Iris pigment epithelial cell (primary cell): ENCODE measurements at places on chromosomes 16 and 17.

DNA sequence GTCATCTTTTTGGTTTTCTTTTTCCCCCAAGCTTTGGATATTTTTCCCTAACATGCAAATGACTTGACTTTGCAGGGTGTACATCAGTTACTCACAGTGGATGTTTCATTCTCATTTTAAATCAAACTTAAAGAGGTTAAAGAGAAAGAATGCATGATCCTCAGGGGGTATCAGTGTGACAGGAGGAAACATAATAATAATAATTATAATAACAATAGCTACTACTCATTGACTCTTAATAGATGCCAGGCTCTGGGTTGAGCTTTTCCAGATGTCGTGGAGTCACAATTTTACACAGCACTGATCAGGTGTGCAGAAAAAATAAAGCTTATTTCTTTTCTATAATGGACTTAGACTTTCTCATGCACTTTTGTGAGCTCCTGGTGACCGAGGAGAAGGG lies 157.2 kb upstream of the CACNG3 start:
- DNase-seq = no peak

GRCh38 chr17:29847527-29848400 lies 82.3 kb downstream of the SSH2 start:
- no peak for DNase-seq

GRCh38 chr17:8685381-8685780 lies 54.9 kb upstream of the MYH10 start:
- DNase-seq = peak; percentile 69

DNA sequence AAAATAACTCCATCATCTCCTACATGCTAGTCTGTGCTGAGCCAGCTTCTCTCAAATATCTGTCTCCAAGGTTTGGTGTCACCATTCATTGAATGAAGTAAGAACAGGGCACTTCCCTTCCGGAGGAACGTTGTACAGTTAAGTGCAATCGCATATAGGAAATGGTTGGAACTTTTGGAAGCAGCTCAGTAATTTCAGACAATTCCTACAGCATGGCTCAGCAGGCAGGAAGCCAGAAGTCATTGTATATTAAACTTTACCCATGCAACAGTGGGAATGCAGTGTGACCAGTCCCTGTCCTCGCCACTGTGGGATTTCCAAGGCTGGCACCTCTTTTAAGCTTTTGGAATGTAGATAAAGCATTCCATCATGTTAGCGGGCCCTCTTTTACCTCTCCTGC lies 51.1 kb upstream of the MYH2 start:
- DNase-seq = no peak

- DNase-seq = no peak
These were observed 275.2 kb upstream of the RBFOX1 start for GRCh38 chr16:7057458-7057857.

DNA sequence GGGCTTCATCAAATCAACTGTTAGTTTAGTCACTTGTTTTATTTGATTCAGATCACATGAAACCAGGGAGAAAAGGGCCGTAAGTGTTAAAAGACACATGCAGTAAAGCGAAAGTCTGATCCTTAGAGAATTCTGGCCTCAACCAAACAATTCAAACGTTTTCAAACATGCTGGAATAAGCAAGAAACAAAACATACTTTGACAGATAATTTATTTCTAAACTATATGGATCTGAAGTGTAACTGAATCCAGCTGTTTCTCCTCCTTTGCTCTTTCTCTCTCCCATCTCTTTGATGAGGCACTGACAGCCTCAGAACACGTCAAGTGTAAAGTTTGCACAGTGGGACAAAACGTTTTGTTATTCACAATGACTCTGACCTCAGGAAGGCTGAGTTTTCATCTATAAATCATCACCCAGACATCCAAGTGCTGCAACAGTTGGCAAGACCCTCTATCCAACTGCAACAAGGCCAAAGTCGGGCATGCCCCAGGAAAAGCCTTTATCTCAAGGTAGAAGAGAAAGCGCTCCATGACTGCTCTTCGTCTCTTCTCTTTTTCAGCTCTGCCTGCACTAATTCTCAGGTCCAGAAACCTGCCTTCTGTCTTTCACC lies 267.1 kb upstream of the MYOCD start:
- no peak for DNase-seq

- DNase-seq = no peak
These were observed 149.3 kb downstream of the RAB11FIP4 start for GRCh38 chr17:31540602-31541307.

- no peak for DNase-seq
These were observed 8.1 kb downstream of the TMEM204 start for GRCh38 chr16:1541293-1542165.

GRCh38 chr17:67217446-67217845 lies 27.6 kb downstream of the HELZ start:
- no peak for DNase-seq

DNA sequence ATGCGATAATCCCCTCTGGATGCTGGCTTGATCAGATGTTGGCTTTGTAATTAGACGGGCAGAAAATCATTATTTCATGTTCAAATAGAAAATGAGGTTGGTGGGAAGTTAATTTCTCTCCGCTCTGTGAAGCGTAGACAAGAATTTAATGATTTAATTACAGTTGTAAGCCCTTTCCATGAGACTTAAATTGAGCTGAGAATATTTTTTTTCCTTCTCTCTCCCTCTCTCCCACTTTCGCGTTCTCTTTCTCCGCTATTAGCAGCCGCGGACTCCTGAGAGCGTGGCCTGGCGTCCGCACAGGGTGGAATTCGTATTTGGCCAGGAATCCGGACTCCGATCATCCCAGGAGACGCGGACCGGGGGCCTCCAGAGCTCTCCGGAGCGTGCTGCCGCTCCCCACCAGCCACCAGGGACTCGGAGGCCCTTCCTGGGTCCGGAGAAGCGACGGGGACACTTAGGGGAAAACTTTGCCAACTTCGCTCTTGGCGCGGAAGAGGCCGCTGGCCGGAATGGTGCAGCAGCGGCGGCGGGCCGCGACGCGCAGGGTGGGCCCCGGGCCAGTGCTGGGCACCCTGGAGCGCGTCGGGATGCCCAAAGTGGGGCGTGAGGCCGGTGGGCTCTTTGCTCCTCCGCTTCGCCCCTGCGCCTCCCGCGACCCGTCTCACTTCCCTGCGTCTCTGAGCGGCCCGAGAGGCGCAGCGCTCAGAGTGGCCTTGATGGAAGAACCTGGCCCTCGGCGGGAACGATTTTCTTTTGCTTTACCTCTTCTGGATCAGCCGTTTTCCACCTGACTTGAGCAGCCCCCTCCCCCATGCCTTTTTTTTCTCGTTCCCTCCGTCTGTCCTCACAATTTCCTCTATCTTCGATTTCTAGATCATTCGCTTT lies 3.6 kb upstream of the IRX3 start:
- no peak for DNase-seq

- DNase-seq = peak; percentile 77
These were observed 418.0 kb upstream of the PSMD7 start for GRCh38 chr16:73878611-73879010.

GRCh38 chr17:76441686-76442340 lies 11.1 kb downstream of the UBE2O start:
- no peak for DNase-seq

DNA sequence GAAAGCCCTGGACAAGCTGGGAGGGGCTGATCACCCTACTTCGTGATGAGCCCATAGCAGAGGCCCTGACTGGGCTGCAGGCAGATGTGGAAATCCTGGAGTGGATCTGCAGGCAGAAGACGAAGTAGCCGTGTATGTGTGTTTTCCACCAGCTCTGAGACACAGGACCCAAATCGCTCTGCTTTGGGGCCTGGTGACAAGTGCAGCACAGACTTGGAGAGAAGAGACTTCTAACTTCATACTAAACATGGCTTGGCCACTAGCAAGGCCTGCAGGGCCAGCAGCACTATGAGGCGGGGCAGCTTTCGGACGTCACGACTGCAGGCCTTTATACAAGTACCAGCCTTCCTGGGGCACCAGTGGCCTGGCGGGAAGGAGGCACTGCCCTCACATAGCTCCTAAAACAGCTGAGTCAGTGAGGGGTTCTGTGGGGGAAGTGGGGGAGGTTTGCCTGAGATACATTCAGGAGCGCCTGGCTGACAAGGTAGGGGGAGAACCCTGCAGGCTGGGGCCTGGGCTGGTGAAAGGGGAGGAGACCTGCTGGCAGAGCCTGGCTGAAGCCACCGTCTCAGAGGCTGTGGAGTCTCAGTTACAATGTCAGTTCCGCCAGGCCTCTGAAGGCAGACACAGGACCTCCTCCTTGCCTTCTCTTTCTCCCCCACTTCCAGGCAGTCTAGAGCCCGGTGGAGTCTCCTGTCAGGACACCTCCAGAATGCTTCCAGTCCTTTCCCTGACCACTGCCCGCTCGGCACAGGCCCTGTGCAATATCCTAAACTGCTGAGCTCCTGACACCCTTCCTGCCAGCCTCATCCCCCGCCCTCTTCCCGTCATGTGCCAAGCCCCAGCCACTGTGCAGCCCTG lies 73.4 kb downstream of the WSB1 start:
- no peak for DNase-seq

- no peak for DNase-seq
These were observed 30.1 kb downstream of the FA2H start for GRCh38 chr16:74744566-74744965.

- DNase-seq = no peak
These were observed 34.2 kb upstream of the ATP2A3 start for GRCh38 chr17:3998436-3998835.

DNA sequence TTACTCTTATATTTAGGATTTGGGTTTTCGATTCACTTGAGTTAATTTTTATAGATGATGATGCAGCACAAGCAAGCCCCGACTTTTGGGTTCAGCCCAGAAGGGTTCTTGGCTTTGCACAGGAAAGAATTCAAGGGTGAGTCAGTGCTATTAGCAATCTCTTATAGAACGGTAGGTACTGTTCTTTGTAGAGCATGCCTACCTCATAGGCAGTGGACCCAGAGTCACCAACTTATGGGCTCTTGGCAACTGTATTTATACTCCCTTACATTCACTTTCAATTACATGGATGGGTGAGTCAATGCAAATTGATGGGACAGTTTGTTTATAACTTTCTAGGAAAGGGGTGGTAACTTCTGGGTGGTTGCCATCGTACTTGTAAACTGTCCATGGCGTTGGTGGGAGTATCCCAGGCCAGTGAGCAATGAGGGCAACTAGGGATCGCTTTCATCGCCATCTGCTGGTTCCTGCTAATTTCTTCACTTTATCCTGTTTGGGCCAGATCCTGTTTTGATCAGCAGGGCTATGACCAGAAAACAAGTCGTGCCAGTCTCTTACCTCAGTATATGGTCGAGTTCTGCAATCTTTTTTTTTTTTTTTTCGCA lies 362.6 kb downstream of the CNTNAP4 start:
- DNase-seq = peak; percentile 36

DNA sequence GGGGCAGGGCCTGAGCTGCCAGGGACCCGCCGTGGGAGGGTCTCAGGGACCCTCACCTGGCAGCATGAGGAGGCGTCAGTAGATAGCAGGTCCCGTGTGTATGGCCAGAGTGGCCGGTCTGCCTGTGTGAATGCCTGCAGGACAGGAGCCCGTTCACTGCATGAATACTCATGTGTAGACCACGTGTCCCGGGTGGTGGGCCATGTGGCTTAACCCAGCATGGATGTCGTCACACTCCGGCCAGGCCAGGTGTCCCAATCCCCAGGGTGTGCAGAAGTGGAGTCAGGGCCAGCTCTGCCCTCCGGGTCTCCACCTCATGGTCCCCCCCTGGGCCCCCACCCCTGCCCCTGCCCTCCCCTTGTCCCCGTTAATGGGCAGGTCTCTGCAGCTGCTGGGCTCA lies 53.7 kb downstream of the BAHCC1 start:
- no peak for DNase-seq

DNA sequence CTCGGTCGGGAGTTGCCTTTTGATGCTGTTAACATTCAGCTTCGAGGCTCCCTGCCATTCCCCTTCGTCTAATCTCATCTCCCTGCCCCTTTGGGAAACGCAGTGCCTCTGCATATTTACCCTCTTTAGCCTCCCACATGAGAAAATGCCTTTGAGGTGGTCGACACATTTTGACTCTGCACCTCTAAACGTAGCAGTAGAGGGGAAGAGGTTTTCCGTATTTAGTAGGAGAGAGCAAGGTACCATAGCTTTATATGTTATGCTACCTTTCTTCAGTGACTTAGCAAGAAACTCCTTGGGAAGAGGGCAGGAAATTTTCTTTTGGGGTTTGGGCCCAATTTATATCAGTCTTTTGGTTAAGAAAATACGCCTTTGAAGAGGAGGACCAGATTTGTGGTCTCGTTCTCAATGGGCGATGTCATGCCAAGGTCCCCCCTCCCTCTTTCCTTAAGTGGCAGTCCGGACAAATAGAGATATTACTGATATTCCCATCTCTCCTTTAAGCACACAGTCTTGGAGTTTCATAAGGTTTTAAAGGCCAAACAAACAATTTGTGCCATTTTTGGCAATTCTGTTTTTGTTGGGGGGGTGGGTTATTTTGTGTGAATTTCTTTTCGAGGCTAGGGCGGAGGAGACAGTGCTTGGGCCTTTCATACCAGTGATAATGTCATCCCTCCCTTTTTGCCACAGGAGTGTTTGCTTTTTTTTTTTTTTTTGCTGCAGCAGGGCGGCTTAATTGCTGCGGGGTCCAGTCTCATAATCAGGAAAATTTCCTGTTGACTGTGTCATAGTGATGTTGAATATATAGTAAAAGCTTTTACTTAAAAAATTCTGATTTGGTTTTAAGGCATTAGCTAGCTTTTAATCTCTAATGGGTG lies 1.5 kb downstream of the PAFAH1B1 start:
- DNase-seq = no peak

DNA sequence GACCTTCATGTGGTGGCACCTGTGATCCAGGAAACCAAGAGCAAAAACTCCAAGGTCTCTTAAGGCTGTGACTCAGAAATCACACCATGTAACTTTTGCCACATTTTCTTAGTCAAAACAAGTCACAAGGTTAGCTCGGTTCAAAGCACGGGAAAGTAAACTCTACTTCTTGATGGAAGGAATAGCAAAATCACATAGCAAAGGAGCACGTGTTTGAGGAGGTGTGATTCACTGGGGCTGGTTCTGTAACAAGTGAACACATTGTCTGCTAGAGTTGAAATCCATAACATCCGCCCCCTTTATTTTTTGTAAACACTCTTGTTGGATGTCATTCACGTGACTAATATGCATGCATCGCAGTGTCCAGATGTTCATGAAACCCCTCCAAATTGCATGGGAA lies 415.0 kb upstream of the MAF start:
- peak; percentile 58 for DNase-seq

- DNase-seq = no peak
These were observed 18.4 kb downstream of the PLCG2 start for GRCh38 chr16:81797443-81797842.

DNA sequence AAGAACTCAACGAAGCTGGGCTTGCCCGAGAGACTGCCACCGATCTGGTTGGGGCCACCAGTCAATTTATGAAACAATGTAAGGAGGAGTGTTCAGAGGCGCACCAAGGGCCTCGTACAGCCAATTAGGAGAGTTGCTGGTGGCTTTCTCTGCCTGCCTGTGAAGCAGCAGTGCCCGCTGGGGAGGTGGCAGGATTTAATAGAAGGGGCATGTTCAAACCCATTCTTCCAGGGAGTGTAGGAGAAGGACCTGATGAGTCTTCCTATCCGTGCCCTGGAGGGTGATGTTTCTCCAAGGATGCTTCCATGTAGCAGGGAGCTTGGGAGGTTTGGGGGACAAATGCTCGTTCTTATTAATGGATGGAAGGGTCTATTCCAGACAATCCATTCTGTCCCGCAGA lies 178.4 kb downstream of the CCDC182 start:
- no peak for DNase-seq
